ENCODE measurements at places on chromosomes 4 and X.

- DNase-seq: no peak
Measured at GRCh38 chrX:39264023-39264422, 462.8 kb downstream of the MID1IP1 start.

DNA sequence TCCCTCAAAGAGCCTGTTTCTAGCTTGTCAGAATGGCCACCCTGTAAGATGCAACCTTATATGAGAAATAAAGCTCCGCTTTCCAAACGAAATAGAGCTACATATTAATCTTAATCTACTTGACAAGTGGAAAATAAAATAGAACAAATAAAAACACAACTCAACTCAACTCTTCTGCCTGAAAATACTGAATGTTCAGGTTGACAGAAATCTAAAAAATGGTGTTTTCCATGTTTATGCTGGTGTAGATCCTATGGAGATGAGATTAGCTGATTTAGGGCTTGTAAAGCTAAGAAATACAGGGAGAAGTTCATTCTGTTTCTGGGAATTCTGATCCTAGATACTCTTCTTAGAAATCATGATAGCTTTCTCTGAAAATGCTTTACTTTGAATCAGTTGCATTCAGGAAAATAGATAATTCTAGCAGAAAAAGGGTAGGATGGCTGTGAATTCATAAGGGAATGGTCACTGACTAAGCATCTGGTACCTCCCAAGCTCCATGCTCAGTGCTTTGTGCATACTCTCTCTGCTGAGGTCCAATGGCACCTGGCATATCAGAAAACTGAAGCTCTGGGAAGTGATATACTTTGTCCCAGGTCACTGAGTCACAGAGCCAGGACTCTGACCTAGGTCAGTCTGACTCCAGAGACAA, 89.2 kb upstream of the EXOC1L start:
- DNase-seq: no peak

DNA sequence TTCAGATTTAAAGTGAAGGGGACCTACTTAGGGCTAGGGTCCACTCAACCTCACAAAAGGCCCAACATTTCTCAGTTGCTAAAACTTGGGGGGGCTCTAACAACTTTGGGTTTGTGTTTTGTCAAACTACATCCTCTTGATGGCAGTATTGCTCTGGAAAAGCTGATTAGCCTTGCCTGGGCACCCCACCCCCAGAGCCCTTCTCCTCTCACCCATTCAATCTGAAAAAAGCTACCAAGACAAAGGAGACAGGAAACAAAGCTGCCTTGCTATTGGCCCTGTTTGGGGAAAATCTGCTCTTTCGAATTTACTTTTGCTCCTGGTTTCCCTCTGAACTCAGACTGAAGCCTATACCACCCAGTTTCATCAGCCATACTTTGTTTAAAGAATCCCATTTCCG, 195.2 kb upstream of the STK26 start:
- no peak for DNase-seq

DNA sequence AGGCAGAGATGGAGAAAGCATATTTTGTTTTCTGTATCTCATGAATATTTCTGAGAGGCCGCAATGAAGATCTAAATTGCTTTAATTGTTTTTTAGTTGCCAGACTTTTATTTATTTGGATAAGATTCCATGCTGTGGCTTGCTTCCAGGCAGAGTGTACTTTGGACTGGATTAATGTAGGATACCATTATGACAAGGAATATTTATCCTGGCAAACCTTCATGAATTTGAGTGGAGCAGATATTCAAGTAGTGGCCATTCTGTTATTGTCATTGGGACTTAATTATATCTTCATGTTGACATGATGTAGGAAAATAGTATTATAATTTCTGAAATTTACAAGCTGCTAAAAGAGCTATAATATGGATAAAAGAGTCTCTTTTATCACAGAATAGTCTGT, 182.9 kb downstream of the C4orf33 start:
- DNase-seq: no peak

- DNase-seq: no peak
Measured at GRCh38 chr4:6107886-6108285, 89.7 kb upstream of the C4orf50 start.

DNA sequence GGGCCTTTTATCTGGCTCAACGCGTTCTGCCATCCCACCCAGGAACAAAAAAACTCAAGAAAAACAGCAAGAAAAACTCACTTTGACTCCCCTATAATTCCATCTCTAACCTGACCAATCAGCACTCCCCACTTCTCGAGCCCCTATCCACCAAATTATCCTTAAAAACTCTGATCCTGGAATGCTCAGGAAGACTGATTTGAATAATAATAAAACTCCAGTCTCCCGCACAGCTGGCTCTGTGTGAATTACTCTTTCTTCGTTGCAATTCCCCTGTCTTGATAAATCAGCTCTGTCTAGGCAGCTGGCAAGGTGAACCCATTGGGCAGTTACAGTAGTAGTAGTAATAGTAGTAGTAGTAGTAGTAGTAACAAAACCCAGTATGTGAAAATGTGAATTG, 165.7 kb upstream of the CASK start:
- DNase-seq: no peak

DNA sequence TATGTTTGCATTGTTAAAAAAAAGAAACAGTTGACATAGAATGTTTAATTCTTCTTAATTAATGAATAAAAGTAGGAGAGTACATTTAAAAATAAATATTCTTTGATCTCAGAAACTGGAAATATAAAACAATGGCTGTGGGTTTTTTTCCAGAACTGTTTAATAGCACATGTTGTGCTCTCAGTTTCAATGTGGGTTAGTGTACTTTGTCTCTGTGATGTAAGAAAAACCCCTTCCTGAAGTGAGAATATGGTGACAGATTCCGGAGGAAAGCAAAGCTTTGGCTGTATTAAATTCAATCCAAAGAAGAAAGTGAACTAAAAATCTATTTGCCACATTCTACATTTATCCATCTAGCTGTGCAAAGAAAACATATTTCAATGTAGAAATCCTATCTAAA, 261.9 kb upstream of the ADGRL3 start:
- no peak for DNase-seq

GRCh38 chrX:28880136-28880535, 292.9 kb downstream of the IL1RAPL1 start:
- DNase-seq: no peak

GRCh38 chr4:80125252-80126177, 52.5 kb upstream of the ANTXR2 start:
- no peak for DNase-seq

All from keratinocyte (primary cell).